Natural killer cell treated with Interleukin-12 subunit alpha and Interleukin-12 subunit beta and Interleukin-15 and Interleukin-18, amount 100 ng/mL, for 72 hours (primary cell): ENCODE measurements at places on chromosomes 16 and 17.
A peak's percentile ranks its signal among the peaks of the same experiment; 100 is the strongest.

- no peak for DNase-seq
Observed at GRCh38 chr17:83154311-83155127, 75.1 kb downstream of the METRNL start.

DNA sequence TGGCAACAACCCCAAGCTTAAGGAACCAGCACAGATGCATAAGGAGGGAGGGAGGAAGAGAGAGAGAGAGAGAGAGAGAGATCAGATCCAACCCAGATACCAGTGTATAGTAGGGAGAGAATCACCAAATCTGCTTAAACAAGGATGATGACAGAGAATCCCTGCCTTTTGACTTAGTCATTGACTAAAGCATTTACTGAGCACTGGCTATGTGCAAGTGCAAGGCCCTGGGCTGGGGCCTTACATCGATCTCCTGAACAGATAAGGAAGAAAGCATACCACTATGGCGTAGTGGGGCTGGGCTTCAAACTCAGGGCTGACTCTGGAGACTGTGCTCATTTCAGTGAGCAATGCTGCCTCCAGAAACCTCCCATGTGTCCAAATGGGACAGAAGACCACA is 15.8 kb downstream of the TSNAXIP1 start:
- no peak for DNase-seq

GRCh38 chr17:64780096-64781013 is 118.2 kb upstream of the SMURF2 start:
- peak; percentile 81 for DNase-seq

- DNase-seq: no peak
Observed at GRCh38 chr17:20271011-20271610, 196.2 kb downstream of the LGALS9B start.

DNA sequence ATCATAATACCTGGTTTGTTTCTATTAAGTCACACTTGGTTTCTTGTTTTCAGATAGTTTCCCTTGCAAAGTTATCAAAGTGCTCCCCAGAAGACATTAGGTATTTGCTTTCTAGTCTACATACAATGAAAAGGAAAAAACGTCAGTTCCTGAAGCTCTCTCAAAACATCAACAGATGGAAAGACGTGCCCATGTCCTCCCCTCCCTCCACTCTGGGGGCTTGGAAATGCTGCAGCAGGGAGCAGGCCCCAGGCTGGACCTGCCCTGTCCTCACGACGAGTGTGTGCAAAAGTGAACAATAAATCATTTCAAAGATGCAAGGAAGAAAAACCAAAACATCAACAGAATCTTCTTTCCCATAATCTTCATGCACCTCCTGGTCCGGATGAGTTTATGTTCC is 118.5 kb downstream of the USP22 start:
- DNase-seq: no peak

GRCh38 chr17:66403846-66404556 is 101.6 kb downstream of the PRKCA start:
- DNase-seq: no peak
